ENCODE measurements at places on chromosomes 5 and 9. TPM values are rescaled to one million over a fixed set of nuclear protein-coding genes. Genes with fewer than 3 reads are reported as not detected.
A peak's percentile ranks its signal among the peaks of the same experiment; 100 is the strongest.

Gene ABLIM3
- total RNA-seq: 5.6 TPM

Gene FLT4
- total RNA-seq: 0.76 TPM

Gene PCDHGA6
- 5.4 TPM for total RNA-seq

Gene DAPK1
- total RNA-seq: 1.9 TPM

DNA sequence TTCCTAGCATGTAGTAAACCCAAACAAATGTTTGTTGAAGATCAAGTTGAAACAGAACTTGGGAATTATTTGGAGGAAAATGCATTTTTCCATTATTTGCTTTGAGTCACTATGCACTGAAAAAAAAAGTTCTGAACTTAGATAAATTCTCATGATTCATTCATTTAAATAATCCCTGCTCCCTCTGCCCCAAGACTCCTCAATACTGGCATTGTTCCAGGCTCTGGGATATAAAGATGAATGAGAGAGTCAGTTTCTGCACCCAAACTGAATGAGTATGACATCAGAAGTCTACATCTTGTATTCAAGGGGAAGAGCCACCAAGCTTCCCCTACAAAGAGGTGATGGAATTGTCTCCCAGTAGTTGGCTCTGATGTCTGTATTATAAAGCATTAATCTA, 123.9 kb downstream of the SEC61B start:
- DNase-seq: peak; percentile 59

- DNase-seq: peak; percentile 12
Measured at GRCh38 chr5:67476531-67476930, 279.9 kb upstream of the CD180 start.

- peak; percentile 87 for DNase-seq
Measured at GRCh38 chr5:124741711-124742496, 4.5 kb downstream of the ZNF608 start.
